ENCODE measurements at places on chromosomes 1 and 21. TPM values are rescaled to one million over a fixed set of nuclear protein-coding genes. Genes with fewer than 3 reads are reported as not detected.

Gene FRRS1
- total RNA-seq = 2.3 TPM

Gene ANKRD34A
- 2.6 TPM for total RNA-seq

Gene APCS
- not detected for total RNA-seq

Gene HRNR
- total RNA-seq = not detected

Gene SELP
- 3.6 TPM for total RNA-seq

Gene CFHR1
- total RNA-seq = not detected

Gene LDLRAD1
- not detected for total RNA-seq

GRCh38 chr1:27299385-27300271, 22.3 kb upstream of the TMEM222 start:
- H3K4me1 ChIP-seq = no peaks in the 10 kb centered on the region
- H3K27me3 ChIP-seq = no peaks in the 10 kb centered on the region
- H3K36me3 ChIP-seq = no peaks in the 10 kb centered on the region
- no peak overlapping the region for H3K4me3 ChIP-seq
- DNase-seq = no peak

DNA sequence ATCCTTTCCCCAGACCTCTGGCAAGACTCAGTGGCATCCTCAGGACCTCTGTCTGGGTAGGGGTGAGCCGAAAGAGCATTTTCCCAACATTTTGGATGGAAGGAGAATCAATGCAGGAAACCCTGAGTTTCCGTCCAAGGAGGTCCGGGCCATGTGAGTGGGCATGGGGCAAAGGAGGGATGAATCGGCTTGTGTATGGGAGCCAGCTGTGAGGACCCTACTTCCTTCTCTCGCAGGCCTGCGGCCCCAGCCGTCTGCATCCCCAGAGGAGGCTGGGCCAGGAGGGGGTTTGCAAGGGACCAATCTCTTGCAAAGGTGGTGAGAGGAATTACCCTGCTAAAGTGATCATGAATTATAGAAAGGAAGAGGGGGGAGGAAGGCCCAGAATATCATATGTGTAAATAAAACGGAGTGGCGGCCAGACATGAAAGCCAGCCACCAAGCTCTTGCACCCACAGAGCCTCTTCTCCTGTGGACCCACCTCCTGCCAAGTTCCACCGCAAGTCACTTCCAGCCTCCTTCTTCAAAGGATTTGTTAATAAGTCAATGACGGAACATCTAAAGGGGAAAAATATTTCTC, 48.2 kb upstream of the POU3F1 start:
- H3K4me1 ChIP-seq = no peaks in the 10 kb centered on the region
- peaks cover 51% of the 10 kb centered on the region for H3K27me3 ChIP-seq
- no peak overlapping the region for H3K4me3 ChIP-seq
- no peaks in the 10 kb centered on the region for H3K36me3 ChIP-seq
- no peak for DNase-seq

GRCh38 chr1:28507247-28507645, 1.4 kb downstream of the RCC1 start:
- H3K36me3 ChIP-seq = peaks cover 36% of the 10 kb centered on the region
- H3K27me3 ChIP-seq = no peaks in the 10 kb centered on the region
- peaks cover 41% of the 10 kb centered on the region for H3K4me1 ChIP-seq
- no peak for DNase-seq
- H3K4me3 ChIP-seq = peak overlapping the region; percentile 91

DNA sequence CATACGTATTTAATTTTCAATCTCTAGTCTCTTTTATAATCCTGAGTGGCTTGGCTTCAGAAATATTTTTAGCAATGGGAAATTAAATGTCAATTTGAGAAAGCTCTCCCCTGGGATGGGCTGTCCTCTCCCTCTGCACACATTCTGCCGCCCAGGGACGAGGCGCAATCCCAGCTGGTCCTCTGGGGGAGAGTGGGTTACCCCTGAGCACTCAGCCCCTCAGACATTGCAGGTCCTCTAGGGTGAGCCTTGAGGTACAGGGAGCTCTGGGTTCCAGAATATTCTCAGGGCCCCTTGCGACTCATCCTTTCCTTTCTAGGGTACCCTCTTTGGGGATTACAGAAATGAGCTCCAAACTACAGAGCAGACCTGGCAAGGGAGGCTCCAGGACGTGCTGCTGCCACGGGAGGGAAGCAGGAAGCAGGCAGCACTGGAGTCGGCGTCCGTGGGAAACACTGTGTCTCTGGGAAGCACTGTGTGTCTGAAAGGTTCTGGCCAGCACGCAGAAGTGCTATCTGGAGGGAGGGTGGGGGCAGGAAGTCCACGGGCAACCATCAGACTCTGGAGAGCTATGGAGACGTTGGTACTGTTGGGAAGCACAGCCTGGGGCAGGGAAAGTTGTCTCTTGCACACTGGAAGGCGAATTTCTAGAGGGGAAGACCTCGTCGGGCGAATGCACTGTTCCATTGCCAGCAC, 343.3 kb upstream of the VAMP3 start:
- no peak overlapping the region for H3K27ac ChIP-seq
- H3K36me3 ChIP-seq = no peaks in the 10 kb centered on the region
- no peaks in the 10 kb centered on the region for H3K4me1 ChIP-seq
- H3K27me3 ChIP-seq = no peaks in the 10 kb centered on the region
- no peak overlapping the region for H3K4me3 ChIP-seq

- no peaks in the 10 kb centered on the region for H3K27me3 ChIP-seq
- DNase-seq = no peak
- peaks cover 10% of the 10 kb centered on the region for H3K4me1 ChIP-seq
- H3K4me3 ChIP-seq = no peak overlapping the region
Observed at GRCh38 chr21:45534636-45535331, 7.5 kb downstream of the SLC19A1 start.

DNA sequence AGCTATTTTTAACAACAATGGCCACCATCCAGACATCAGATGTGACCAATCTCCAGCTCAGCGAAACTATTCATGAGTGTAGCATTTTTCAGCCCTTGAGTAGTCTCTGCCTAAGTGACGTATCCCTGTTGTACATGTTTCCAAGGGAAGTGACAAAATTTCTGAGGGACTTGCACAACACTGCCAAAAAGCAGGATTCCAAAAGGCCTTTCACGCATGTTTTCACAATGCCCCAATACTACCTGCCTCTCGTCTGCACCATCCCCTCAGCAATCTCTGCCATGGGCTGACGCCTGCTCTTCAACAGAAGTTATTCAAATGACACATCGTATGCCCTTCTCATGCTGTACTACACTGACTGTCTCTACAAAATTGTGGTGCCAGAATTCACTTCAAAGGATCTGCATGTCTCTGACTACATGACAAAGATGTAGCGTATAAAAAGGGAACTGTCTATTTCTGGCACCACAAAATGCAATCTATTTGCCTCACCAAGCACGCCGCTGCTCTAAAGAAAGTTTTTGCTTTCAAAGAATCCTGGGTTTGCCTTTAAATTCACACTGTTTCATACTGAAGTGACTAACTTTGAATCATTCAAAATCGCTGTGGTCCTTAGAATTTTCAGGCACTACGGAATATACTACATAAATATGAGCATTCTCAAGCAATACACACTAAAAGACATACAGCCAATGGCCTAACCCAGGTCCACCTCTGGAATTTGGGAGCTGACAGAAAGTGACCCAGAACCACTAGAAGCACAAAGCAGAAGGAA, 32.9 kb downstream of the JAK1 start:
- H3K36me3 ChIP-seq = peaks cover 18% of the 10 kb centered on the region
- H3K4me1 ChIP-seq = peaks cover 80% of the 10 kb centered on the region
- peak; percentile 45 for DNase-seq
- H3K27ac ChIP-seq = peak overlapping the region; percentile 31
- H3K27me3 ChIP-seq = no peaks in the 10 kb centered on the region

GRCh38 chr1:243758647-243759046, 91.4 kb downstream of the AKT3 start:
- H3K27me3 ChIP-seq = no peaks in the 10 kb centered on the region
- peaks cover 12% of the 10 kb centered on the region for H3K4me1 ChIP-seq
- no peaks in the 10 kb centered on the region for H3K36me3 ChIP-seq
- DNase-seq = no peak
- H3K27ac ChIP-seq = no peak overlapping the region

GRCh38 chr1:175574566-175574965, 168.8 kb downstream of the TNR start:
- no peak overlapping the region for H3K4me3 ChIP-seq
- DNase-seq = no peak
- no peak overlapping the region for H3K27ac ChIP-seq
- H3K36me3 ChIP-seq = no peaks in the 10 kb centered on the region
- peaks cover 4% of the 10 kb centered on the region for H3K4me1 ChIP-seq
- peaks cover 15% of the 10 kb centered on the region for H3K27me3 ChIP-seq

GRCh38 chr1:78136680-78137079, 90.9 kb downstream of the GIPC2 start:
- H3K4me3 ChIP-seq = no peak overlapping the region
- H3K27ac ChIP-seq = no peak overlapping the region
- no peaks in the 10 kb centered on the region for H3K36me3 ChIP-seq
- no peaks in the 10 kb centered on the region for H3K27me3 ChIP-seq
- DNase-seq = no peak

GRCh38 chr1:16072616-16073484, 601 bp downstream of the FAM131C start:
- DNase-seq = no peak
- H3K27me3 ChIP-seq = peaks cover 12% of the 10 kb centered on the region
- H3K36me3 ChIP-seq = no peaks in the 10 kb centered on the region
- no peaks in the 10 kb centered on the region for H3K4me1 ChIP-seq
- H3K4me3 ChIP-seq = no peak overlapping the region

- no peaks in the 10 kb centered on the region for H3K4me1 ChIP-seq
- H3K27ac ChIP-seq = no peak overlapping the region
- H3K27me3 ChIP-seq = peaks cover 7% of the 10 kb centered on the region
- DNase-seq = no peak
Observed at GRCh38 chr1:33791251-33791650, 72.6 kb upstream of the HMGB4 start.

GRCh38 chr1:23585321-23586022, 26.2 kb upstream of the ID3 start:
- peaks cover 46% of the 10 kb centered on the region for H3K4me1 ChIP-seq
- no peak for DNase-seq
- H3K4me3 ChIP-seq = no peak overlapping the region
- H3K36me3 ChIP-seq = no peaks in the 10 kb centered on the region

- no peak overlapping the region for H3K27ac ChIP-seq
- peak overlapping the region; percentile 59 for H3K4me3 ChIP-seq
- no peaks in the 10 kb centered on the region for H3K36me3 ChIP-seq
- H3K27me3 ChIP-seq = peaks cover 83% of the 10 kb centered on the region
Observed at GRCh38 chr1:10939654-10940450, 72.6 kb upstream of the TARDBP start.

DNA sequence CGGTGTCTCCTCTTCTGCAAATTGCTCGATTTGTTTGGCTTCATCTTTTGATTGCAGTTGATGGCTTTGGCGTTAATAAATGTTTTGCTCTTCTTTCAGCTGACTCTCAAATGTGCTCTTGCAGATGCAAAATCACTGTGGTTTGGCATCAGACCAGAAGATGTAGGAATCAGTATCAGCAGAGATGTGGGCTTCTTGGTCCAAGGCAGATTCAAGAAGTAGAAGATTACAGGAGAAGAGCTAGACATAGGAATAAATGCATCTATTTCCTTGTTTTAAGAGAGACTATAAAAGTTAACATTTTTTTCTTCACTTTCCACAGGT, 59.8 kb upstream of the BACH1 start:
- H3K4me3 ChIP-seq = no peak overlapping the region
- peaks cover 37% of the 10 kb centered on the region for H3K4me1 ChIP-seq
- DNase-seq = no peak
- H3K36me3 ChIP-seq = peaks cover 5% of the 10 kb centered on the region
- no peak overlapping the region for H3K27ac ChIP-seq
- H3K27me3 ChIP-seq = peaks cover 32% of the 10 kb centered on the region

DNA sequence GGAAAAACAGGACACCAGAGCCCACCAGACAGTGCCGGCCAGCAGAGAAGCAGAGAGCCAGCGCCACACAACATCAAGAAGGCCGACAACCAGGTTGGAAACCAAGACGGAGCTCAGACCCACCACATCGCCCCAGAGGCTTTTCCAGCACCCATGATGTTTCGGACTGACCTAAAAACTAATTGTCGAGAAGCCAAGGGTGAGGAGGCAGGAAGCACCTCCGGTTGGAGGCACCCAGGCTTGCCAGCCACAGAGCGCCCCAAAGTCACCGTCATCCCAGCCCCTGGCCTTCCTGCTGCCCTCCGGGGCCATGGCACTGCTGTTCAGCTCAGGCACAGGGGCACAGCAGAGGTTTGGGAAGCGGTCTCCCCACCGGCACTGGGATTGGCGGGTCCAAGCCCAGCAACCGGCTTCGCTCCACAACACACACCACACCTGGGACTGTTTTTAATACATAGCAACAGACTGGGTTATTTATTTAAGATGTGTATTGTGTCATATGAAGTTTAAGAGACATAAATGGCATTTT, 67.2 kb downstream of the SLC37A1 start:
- H3K36me3 ChIP-seq = peaks cover 13% of the 10 kb centered on the region
- DNase-seq = no peak
- H3K27me3 ChIP-seq = no peaks in the 10 kb centered on the region
- no peak overlapping the region for H3K4me3 ChIP-seq

Measured in activated T-cell treated with anti-CD3 and anti-CD28 coated beads, Interleukin-2, amount 50 U/mL, for 72 hours (primary cell).